ENCODE measurements at places on chromosomes 4 and X.

DNA sequence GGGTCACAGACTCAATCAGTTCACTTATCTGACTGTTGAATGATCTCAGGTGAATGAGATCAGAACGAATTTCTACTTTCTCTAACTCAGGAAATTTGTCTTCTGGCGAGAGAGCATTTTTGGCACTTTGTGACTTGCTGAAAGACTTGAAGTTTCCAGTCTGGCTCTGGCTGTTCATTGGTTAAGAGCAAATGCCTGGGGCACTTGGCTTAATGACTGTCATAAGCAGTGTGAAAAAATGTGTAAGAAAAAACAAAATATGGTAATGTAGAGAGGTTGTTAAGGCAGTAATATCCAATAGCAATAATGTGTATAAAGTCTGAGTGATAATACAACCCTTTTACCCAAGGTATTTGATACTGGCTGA is 71.3 kb upstream of the PGRMC2 start:
- no peak for DNase-seq

DNA sequence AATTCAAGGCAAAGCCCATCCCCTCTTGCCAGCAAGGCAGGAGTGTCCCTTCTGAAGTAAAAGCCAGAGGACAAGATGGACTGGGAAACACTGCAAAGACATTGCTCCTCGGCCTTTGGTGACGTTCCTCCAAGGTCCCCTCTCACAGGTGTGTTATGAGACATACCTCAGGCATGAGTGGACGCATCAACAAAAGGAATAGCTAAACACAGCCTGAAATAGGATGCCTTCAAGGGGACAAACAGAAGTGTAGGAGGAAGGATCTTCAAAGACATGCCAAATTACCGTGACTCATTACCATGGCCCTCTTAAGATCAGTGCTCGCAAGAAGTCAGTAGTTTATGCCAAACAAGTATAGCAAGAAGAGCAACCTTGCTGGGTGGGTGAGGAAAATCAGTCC is 6.0 kb upstream of the IDS start:
- DNase-seq, result no peak

- no peak for DNase-seq
Measured at GRCh38 chr4:74158466-74159142, 686 bp downstream of the MTHFD2L start.

DNA sequence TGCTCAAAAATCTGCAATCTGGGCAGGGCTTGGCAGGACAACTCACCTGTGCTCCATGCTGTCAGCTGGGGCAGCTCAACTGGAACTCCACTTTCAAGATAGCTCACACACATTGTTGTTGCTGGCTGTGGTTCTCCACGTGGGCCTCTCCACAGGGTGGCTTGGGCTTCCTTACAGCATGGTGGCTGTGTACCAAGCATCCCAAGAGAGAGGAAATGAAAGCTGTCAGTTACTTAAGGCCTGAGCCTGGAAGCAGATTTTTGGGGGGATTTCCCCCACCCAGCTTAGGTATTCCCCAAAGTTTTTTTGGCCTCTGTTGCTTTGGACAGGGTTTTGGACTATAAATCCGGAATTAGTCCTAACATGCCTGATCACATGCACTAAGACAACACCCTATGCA is 81.0 kb downstream of the BCOR start:
- no peak for DNase-seq

- DNase-seq, result peak; percentile 16
Measured at GRCh38 chrX:46796574-46797191, 37.8 kb upstream of the SLC9A7 start.
